Activated T-cell treated with anti-CD3 and anti-CD28 coated beads, Interleukin-2, amount 50 U/mL, for 1 hour (primary cell): ENCODE measurements at places on chromosomes 1 and 21.

DNA sequence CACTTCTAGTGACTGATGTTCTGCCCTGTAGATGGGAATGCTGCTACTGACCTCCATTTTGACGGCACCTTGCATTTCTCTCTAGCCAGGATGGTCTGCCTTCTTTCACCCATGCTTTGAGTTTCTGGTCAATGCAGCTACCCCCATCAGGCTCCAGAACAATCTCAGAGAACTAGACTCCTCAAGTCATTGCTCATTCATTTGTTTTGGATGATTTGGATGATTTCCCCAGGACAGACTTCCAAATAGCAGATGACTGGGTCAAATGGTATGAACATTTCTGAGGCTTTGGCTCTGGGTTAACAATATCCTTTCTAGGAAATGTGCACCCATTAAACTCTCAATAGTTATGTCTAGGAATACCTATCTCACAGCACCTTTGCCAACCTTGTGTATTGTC lies 63.9 kb downstream of the CSMD2 start:
- no peak for DNase-seq

- DNase-seq, result no peak
These were observed 81.0 kb upstream of the SGIP1 start for GRCh38 chr1:66452982-66453381.

DNA sequence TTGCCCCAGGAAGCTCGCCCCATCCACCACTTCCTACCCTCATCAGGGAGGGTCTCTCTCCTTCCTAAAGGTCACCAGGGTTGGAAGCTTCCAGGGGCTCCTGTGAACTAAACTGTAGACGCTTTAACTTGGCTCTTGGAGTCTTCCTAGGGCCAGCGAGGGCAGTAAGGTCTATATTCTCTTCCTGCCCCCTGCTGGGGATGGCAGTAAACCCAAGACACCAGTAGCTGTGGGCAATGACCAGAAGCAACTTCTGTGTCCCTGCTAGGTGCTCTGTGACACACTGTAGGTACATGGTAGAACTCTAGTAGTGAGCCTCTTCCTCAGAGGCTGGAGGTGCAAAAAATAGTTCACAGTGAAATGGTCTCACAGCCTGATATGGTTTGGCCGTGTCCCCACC lies 30.0 kb downstream of the KCND3 start:
- no peak for DNase-seq

GRCh38 chr1:5754817-5755551 lies 237.2 kb downstream of the NPHP4 start:
- no peak for DNase-seq

- no peak for DNase-seq
These were observed 3.3 kb upstream of the IL23R start for GRCh38 chr1:67162954-67163353.

- DNase-seq, result peak; percentile 37
These were observed 99.5 kb downstream of the PRKAB2 start for GRCh38 chr1:147072482-147073432.

GRCh38 chr1:6731905-6732304 lies 30.3 kb upstream of the DNAJC11 start:
- no peak for DNase-seq

- DNase-seq, result no peak
These were observed 52.4 kb upstream of the ASPM start for GRCh38 chr1:197198911-197199310.

- no peak for DNase-seq
These were observed 155.9 kb downstream of the DISP1 start for GRCh38 chr1:222970711-222971110.

DNA sequence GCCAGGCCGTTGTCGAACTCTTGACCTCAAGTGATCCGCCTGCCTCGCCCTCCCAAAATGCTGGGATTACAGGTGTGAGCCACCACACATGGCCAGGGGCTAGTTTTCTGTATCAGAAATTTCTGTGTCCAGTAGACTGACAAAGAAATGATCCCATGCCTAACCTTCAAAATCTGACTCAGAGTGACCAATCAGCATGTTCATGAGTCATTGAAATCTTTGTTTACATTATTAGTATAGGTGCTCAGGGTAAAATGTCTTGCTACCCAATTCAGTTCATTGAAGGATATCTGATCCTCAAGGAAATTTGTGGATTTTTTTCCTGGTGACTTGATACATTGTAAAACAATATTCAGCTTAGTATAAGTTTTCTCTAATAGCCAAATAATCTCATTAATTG lies 11.0 kb upstream of the LDLRAD2 start:
- DNase-seq, result no peak

DNA sequence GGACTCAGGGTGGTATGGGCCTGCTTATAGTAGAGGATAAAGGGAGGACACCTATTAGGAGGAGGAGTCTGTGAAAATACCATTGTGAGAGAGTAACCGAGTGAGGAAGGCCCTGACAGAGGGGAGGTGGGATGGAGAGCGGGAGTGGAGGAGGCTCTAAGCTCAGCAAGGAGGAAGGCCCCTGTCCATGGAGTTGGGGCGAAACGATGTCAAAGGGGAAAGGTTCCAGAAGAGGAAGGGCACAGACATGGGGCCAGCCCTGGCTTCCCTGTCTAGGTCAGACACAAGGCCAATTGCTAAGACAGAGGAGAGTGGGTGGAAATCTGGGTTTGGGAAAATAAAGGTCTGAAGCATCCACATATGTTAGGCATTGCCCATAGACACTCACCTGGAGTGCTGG lies 44.2 kb downstream of the ELK4 start:
- DNase-seq, result no peak

DNA sequence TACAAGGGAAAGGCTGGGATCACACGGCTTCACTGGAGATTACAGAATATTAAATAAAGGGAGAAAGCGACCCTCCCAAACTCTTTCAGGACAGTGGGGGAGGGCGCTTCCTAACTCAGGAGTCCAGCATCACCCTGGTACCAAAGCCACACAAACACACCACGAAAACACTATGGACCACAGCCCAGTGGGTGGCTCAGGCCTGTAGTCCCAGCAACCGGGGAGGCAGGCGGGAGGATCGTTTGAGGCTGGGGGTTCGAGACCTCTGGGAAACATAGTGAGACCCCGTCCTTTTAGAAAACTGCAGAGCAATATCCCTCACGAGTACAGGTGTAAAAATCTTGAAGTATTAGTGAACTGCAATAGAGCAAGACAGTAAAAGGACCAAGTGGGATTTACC lies 16.0 kb downstream of the TRIM11 start:
- no peak for DNase-seq
